ENCODE measurements at places on chromosomes 2 and 18.

- DNase-seq, result peak; percentile 35
Observed at GRCh38 chr2:38462121-38462661, 85.1 kb upstream of the ATL2 start.

DNA sequence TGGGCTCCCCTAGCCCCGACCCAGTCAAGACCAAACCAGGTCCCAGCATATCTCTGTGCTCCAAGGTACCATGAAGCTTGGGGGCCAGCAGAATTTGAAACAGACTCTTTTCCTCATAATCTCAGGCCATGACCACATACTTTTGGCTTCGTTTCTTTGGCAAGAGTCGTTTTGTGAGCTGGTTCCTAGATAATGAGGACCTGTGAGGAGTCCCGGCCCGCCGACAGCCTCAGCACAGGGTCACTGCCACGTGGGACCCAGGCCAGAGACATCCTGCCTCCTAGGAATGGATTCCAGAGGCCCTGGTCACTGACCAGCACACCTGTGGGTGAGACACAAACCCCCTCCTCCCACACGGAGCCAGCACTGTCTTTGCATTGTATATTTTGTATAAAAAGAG, 73.5 kb downstream of the VAPA start:
- no peak for DNase-seq

GRCh38 chr2:100812573-100812972, 7.4 kb upstream of the NPAS2 start:
- DNase-seq, result peak; percentile 38

DNA sequence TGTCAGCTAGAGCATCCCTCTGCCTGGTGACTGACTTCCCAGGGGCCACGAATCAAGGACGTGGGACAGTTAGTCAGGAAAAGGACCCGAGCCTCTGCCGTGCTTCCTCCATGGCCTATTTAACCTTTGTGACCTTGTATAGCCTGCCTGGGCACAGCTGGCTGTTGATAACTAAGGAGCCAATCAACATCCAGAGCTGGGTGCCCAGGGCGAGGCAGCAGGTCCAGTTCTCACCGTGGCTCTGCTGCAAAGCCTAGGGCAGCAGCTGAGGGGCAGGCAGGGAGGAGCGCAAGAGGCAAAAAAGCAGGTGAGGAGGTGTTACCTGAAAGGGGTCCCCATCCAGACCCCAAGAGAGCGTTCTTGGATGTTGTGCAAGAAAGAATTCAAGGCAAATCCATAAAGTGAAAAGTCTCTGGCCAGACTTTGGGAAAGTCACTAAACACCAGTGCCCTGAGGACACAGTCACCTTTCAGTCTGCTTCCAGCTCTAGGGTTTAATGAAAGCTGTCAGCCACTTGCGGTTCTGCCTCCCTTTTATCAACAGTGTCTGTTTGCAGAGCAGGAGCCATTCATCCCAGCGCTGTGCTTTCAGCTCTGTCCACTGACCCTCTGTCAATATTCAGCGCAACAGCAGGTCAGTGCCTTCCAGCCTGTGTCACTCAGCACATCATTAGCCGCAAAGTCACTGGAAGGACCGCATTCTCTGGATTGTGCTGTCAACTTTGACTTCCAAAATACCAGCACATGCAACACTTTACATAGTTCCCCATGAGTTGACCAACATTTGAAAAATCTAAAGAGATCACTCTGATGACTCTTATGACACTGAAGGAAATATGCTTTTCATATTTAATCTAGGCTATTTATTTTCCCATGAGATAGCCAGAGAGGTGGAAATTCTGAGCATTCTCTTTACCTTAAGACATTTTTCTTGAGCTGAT, 38.6 kb upstream of the ASAP2 start:
- no peak for DNase-seq

DNA sequence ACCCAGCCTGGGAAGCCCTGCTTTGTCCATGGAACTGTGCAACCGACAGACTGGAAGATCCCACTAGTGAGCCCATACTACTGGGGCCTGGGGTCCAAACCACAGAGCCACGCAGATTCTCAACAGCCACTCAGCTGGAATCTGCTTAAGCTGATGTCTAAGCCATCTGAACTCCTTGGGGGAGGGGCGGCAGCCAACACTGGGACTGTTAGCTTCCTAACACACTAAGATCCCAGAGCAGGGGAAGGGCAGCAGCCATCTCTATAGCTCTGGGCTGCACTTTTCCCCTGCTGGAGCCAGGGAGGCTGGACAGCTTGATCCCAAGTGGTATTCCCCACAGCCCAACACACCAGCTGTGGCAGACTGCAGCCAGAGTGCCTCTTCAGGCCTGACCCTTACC, 118.3 kb downstream of the RPRM start:
- no peak for DNase-seq

- DNase-seq, result peak; percentile 98
Observed at GRCh38 chr2:1972422-1972821, 228.1 kb upstream of the PXDN start.

GRCh38 chr2:58853420-58853819, 612.3 kb upstream of the FANCL start:
- DNase-seq, result no peak

DNA sequence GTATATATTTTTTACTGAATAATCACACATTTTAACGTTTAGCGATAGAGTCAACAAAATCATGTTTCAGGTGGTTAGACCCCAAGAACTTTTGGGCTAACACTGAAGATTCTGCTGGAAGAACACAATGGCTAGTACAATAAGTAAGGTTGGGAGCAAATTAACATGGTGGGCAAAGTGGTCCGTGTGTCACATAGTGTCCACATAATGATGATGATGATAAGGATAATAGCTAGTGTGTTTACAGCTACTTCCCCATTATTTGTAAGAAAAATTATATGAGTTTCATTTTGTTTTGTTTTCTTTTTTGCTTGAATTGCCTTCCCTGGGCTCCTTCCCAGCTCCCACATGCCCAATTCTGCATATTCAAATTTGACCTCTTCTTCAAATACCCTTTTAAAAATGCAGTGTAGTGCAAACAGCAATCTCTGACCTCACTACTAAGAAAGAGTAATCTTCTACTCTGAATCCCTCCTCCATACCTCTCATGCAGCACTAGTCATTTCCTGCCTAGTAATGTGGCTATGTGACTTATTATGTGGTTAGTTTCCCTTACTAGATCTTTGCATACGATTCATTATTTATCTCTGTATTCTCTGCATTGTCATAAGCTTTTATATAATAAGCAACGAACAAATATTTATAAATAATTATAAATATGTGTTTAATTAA, 16.9 kb upstream of the VPS54 start:
- DNase-seq, result no peak

DNA sequence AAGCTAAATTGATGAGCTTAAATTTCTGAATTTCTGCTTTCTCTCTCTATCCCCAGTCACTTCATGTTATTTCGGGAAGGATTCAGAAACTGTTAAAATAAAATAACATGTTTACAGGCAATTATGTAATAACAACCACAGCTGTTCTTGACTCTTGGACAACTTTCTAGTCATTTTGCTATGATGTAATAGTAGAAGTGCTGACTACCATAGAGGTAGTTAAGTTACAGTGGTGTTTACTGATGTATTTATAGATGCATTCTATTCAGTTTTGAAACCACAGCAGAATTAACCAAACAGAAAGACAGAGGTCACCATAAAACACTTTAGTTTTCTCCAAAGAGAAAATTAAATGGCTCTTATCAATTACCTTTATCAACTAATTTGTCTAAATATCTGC, 1292.0 kb upstream of the CHAC2 start:
- DNase-seq, result no peak

All from A673 (cell line).